ENCODE measurements at places on chromosomes 1 and 21.

DNA sequence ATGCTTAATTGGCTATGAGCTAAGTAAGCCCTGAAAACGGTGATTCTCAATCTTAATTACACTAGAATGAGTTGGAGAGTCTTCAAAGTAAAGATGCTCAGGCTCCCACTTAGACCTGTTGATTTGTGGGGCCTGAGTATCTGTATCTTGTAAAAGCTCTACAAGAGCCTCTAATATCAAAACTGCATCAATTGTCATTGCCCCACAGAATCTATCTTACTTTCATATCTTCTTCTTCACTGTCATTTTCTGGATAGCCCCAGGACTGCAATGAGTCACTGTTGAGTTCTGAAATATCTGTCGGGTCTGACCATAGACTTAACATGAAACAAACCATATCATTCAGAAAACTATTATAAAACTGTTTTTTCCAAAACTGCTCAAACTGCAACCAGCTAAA lies 102.8 kb upstream of the SERTAD4 start:
- no peak overlapping the region for H3K27ac ChIP-seq
- no peaks in the 10 kb centered on the region for H3K36me3 ChIP-seq
- DNase-seq = no peak

GRCh38 chr21:16370186-16370585 lies 640.4 kb downstream of the USP25 start:
- no peak overlapping the region for H3K4me3 ChIP-seq
- no peaks in the 10 kb centered on the region for H3K36me3 ChIP-seq
- H3K4me1 ChIP-seq = no peaks in the 10 kb centered on the region
- DNase-seq = no peak

DNA sequence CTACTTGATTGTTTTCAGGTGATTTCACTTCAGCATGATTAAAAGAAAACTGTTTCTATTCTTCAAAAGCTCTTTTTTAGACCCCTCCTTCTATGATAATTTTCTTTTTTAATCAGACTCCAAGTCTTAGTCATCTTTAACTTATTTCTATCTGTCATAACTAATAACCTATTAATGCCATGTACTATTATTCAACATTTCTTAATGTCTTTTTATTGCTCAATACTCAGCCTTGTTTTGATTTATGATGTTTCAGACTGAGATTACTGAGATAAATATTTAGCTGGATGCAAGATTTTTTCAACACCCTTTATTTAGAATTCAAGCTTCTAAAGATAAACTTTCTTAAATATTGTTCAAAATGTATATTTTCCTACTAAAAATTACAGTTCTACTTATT lies 53.6 kb downstream of the ATP6V1G3 start:
- no peaks in the 10 kb centered on the region for H3K4me1 ChIP-seq
- no peak overlapping the region for H3K4me3 ChIP-seq
- no peak for DNase-seq
- H3K27ac ChIP-seq = no peak overlapping the region
- no peaks in the 10 kb centered on the region for H3K27me3 ChIP-seq
- H3K36me3 ChIP-seq = no peaks in the 10 kb centered on the region

DNA sequence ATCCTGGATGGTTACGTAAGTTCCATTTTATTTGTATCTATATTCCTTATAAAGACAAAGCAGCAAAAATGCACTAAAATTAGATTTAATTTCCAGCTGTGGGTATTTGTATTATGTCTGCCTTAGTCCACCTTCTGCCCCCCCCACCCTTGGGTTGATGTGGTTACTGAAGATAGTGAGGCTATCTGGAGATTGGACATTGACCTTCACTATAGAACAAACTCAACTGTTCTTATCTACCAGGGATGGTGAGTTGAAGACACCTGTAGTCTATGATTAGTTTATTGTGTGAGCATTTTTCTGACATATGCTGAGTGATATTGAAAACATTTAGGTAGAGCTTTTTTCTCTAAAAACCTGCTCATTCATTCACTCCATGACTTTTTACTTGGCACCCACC lies 122.2 kb downstream of the NFIA start:
- H3K4me1 ChIP-seq = no peaks in the 10 kb centered on the region
- H3K4me3 ChIP-seq = no peak overlapping the region
- DNase-seq = no peak
- no peaks in the 10 kb centered on the region for H3K36me3 ChIP-seq
- no peaks in the 10 kb centered on the region for H3K27me3 ChIP-seq
- H3K27ac ChIP-seq = no peak overlapping the region

DNA sequence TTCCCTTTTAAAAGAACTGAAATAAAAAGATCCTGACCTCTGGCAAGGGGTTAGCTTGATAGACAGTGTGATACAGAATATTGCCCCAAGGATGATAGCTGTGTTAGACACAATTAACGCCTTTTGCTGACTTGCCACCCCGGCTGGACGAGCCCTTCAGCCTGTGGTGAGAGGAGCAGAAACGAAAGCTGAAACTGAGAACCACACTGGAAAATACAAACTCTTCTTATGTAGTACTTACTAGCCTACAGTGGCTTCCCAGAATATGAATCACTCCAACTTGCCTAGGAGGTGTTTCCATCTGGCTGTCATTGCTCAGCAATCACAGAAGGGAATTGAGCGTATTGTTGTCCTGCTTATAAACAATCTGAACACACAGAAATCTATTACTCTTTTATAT lies 22.9 kb downstream of the SAMSN1 start:
- no peaks in the 10 kb centered on the region for H3K27me3 ChIP-seq
- no peak for DNase-seq
- H3K36me3 ChIP-seq = no peaks in the 10 kb centered on the region
- H3K4me1 ChIP-seq = peaks cover 3% of the 10 kb centered on the region
- no peak overlapping the region for H3K4me3 ChIP-seq

GRCh38 chr1:179325836-179326235 lies 32.2 kb downstream of the SOAT1 start:
- no peaks in the 10 kb centered on the region for H3K36me3 ChIP-seq
- no peak overlapping the region for H3K27ac ChIP-seq
- H3K4me1 ChIP-seq = no peaks in the 10 kb centered on the region
- no peak for DNase-seq

GRCh38 chr1:203899869-203900714 lies 38.7 kb downstream of the SNRPE start:
- DNase-seq = no peak
- no peaks in the 10 kb centered on the region for H3K36me3 ChIP-seq
- no peaks in the 10 kb centered on the region for H3K4me1 ChIP-seq
- H3K27me3 ChIP-seq = no peaks in the 10 kb centered on the region

GRCh38 chr21:19034560-19034959 lies 631.0 kb upstream of the TMPRSS15 start:
- H3K4me3 ChIP-seq = no peak overlapping the region
- no peaks in the 10 kb centered on the region for H3K4me1 ChIP-seq
- no peak overlapping the region for H3K27ac ChIP-seq
- no peaks in the 10 kb centered on the region for H3K27me3 ChIP-seq
- no peak for DNase-seq

DNA sequence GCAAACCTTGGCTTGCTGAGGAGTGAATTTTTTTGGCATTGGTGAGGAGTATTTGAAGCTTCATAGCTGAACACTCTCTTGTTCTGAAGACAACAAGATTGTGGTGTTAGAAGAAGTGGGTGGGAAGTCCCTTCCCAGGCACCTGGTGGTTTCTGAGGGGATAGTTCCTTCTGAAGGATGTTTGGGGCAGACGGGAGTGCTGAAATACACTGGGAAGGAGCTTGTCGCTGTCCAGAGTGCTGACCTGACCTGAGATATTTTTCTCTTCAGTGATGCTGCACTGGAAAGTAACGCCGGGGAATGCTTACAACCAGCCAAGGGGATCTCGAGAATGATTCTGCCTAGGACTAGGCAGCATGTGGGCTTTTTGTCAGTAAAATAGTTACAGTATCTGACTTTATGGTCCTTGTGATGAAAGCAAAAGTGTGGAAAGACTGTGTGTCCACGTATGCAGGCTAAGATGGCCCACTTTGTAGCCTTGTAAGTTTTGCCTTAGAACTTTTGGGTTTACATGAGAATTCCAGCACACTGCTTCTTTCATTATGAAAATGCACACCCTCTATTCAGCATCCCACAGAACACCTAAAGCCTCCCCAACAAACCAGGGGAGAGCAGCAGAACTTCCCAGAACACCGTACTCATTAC lies 33.1 kb upstream of the NFASC start:
- no peak overlapping the region for H3K27ac ChIP-seq
- no peaks in the 10 kb centered on the region for H3K36me3 ChIP-seq
- no peaks in the 10 kb centered on the region for H3K4me1 ChIP-seq

DNA sequence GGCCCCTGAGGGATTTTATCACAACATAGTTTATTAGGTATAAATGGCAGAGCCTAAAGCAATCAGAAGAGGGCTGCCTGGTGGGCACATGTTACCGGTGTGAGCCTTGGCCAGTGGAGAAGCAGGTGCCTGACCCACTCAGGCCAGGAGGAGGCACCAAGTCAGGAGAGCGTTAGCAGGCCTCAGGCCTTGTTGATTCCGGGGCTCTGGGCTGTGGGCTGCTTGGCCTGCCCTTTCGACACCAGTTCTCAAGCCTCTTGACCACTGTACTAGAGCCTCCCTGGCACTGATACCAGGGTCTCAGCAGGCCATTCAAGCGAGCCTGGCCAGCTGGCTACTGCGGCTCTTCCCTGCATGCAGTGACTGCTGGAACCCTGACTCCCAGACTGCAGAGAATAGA lies 20.8 kb downstream of the CLDN14 start:
- H3K27ac ChIP-seq = no peak overlapping the region
- H3K27me3 ChIP-seq = no peaks in the 10 kb centered on the region
- no peak for DNase-seq
- no peaks in the 10 kb centered on the region for H3K4me1 ChIP-seq

DNA sequence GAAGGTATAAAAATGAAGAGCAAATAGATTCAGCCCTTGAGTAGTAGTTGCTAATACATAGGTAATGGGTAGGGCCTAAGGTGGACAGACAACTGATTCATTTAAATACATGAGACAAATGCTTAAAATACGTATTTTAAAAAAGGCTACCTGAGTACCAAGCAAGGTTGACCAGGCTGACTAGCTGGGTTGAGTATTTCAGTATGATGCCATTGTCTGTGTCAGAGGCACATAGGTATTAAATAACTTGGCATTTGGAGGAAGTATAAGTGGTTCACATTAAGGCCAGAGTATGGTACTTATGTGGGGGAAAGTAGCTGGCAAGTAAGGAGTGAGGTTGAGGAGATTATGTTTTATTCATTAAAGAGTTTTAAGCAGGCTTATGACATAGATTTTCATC lies 19.4 kb downstream of the NEK7 start:
- no peak for DNase-seq
- no peak overlapping the region for H3K4me3 ChIP-seq
- H3K27ac ChIP-seq = no peak overlapping the region
- no peaks in the 10 kb centered on the region for H3K36me3 ChIP-seq
- no peaks in the 10 kb centered on the region for H3K27me3 ChIP-seq

- no peak overlapping the region for H3K27ac ChIP-seq
- H3K27me3 ChIP-seq = no peaks in the 10 kb centered on the region
- no peak overlapping the region for H3K4me3 ChIP-seq
These were observed 16.8 kb downstream of the CCDC185 start for GRCh38 chr1:223410036-223410435.

GRCh38 chr1:232924874-232925273 lies 25.5 kb upstream of the NTPCR start:
- H3K4me1 ChIP-seq = no peaks in the 10 kb centered on the region
- no peak overlapping the region for H3K4me3 ChIP-seq
- no peak overlapping the region for H3K27ac ChIP-seq

DNA sequence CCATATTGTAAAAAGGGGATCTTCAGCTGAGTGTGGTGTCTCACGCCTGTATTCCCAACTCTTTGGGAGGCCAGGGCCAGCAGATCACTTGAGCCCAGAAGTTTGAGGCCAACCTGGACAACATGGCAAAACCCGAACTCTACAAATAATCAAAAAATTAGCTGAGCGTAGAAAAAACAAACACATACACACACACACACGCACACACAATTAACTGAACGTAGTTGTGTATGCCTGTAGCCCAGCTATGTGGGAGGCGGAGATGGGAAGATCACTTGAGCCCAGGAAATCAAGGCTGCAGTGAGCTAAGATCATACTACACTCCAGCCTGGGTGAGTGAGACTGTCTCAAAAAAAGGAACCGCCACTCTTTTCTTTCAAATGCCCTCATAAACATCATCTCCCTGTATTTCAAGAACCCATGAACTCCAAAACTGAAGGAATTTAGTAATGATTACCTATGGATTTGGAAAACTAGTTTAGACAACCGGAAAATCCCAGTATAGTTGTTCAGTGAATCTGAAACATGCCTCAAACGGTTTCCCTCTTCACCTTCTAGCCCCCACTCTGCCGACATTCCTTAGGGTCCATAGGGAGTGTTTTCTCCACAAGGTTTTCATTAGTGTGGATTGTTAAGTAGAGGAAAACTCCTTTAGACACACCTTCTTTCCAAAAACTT lies 4.5 kb downstream of the TXNIP start:
- H3K27ac ChIP-seq = no peak overlapping the region
- peaks cover 12% of the 10 kb centered on the region for H3K36me3 ChIP-seq
- H3K4me1 ChIP-seq = 0 out of 2 replicates have a peak, but pooled peaks cover 2% of the 10 kb centered on the region
- no peak for DNase-seq
- no peaks in the 10 kb centered on the region for H3K27me3 ChIP-seq
- no peak overlapping the region for H3K4me3 ChIP-seq

DNA sequence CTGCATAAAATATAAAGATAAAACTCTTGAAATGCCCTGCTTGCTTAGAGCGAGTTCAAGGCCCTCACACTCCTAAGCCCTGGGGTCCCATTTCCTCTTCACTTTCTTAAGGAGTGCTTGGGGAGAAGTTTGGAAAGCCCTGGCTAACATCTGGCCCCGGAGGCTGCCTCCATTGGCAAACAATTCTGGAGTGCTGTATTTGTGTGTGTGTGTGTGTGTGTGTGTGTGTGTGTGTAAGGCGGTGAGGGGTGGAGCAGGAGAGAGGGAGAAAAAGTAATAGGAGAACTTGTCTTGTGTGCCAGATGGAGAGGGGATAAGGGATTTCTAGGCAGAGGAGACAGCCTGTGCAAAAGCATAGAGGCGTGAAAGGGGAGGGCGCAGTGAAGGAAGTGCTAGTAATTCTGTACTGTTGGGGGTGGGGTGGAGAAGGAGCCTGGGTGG lies 578 bp upstream of the TRIM62 start:
- no peak overlapping the region for H3K27ac ChIP-seq
- H3K36me3 ChIP-seq = no peaks in the 10 kb centered on the region
- H3K4me3 ChIP-seq = no peak overlapping the region
- H3K4me1 ChIP-seq = peaks cover 11% of the 10 kb centered on the region
- no peaks in the 10 kb centered on the region for H3K27me3 ChIP-seq

DNA sequence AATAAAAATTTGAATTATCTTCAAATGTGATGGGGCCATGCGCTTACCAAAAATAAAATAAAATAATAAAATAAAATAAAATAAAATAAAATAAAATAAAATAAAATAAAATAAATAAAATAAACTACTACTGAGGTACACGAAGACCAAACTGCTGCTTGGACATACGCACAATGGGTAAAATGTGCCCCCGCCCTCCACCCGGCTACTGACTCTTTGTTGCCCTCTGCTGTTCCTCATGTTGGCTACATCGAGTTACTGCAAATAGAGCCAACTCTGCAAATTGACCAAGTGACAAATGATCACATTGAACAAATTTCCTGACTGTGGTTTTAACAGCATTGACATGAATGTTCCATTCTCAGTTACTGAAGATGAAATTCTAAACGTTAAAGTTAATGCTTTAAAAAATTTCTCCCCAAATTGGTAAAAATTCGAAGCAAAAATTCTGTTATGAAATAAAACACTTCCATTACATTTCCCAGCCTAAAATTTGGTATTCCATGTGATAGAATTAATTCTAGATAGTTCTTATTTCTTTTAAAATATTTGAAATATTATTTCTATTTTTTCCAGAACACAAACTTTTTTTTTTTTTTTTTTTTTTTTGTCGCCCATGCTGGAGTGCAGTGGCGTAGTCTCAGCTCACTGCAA lies 18.8 kb upstream of the MAP1LC3C start:
- H3K36me3 ChIP-seq = no peaks in the 10 kb centered on the region
- H3K27ac ChIP-seq = no peak overlapping the region
- no peak for DNase-seq
- no peaks in the 10 kb centered on the region for H3K27me3 ChIP-seq
